ENCODE measurements at places on chromosomes 12 and 14. TPM values are rescaled to one million over a fixed set of nuclear protein-coding genes. Genes with fewer than 3 reads are reported as not detected.

The MIPOL1 gene
- 10.4 TPM for polyA plus RNA-seq

The FOS gene
- 42.5 TPM for polyA plus RNA-seq

The PTGER2 gene
- 6.3 TPM for polyA plus RNA-seq

GRCh38 chr14:64639340-64639821 lies 64.8 kb upstream of the PLEKHG3 start:
- DNase-seq, result no peak

DNA sequence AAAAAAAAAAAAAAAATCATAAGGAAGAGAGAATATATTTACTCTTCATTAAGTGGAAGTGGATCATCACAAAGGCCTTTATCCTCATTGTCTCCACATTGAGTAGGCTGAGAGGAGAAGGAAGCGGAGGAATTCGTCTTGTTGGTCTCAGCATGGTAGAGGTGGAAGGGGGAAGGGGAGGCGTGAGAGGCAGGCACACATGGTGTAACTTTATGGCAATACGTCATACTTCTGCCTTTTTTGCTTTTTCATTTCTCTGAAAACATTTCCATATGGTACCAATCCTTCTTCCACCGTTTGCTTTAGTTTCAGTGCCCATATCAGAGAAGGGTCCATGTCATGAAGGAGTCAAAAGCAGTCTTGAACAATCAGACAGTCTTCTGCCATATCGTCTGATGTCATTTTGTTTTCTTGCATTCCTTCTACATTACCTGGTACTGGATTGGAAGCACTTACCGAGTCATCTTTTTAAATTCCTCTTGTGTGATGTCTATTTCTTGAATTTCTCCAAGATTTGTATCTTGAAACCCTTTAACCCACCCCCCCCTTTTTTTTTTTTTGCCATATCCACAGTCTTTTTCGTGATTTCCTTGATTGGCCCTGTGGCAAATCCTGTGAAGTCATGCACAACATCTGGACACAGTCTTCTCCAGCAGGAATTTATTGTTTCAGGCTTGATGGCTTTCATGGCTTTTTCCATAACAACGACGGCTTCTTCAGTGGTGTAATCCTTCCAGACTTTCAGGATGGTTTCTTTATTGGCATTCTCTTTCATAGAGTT lies 8.9 kb downstream of the FUT8 start:
- no peak for DNase-seq

GRCh38 chr12:109029411-109029810 lies 8.5 kb upstream of the SVOP start:
- no peak for DNase-seq

DNA sequence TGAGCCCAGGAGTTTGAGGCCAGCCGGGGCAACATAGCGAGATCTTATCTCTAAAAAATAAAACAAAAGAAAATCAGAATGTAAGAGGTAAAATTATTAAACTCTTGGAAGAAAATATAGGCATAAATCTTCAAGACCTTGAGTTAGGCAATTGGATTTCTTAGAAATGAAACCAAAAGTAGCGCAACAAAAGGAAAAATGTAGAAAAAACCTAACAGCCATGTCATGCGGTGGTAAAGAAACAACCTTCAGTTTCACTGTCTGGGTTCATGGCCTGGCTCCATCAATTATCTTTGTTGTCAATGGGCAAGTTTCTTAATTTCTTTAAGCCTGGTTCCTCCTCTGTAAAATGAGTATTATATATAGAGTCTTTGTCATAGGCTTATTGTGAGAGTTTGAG lies 5.6 kb upstream of the GCH1 start:
- DNase-seq, result no peak

DNA sequence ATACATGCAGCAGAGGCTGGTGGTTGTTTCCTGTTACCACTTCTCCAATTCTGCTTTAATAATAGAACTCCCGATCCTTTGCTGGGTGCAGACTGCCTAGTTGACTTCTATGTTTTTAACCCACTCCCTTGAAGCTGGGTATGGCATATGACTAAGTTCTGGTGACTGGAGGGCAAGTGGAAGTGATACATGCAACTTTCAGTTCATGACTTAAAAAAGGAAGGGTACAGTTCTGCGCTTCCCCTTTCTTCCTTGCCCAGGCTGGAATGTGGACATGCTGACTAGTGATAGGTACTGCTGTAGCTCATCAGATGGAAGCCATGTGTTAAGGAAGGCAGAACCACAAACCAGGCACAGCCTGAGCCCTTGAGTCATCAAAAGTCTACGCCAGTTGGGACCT lies 2.4 kb upstream of the A2M start:
- no peak for DNase-seq

DNA sequence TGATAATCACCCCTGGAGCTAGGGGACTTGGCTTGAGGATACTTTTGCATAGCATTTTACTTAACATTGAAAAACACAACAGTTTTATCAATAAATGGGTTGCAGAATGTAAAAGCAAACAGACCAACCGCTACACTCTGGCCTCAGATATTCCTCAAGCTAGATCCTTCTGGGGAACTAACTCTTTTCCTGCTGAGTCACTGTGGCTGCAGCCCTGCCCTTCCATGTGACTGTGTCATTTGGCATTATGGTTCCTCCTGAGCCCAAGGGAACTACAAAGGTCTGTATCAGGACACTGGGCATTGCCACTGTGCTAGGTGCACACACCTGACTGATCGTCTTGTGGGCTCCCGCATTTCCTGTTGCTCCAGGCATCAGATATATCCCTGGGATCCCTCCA lies 56.6 kb downstream of the TTC9 start:
- DNase-seq, result no peak

GRCh38 chr12:33605757-33606156 lies 166.1 kb upstream of the SYT10 start:
- DNase-seq, result no peak

All from left renal cortex interstitium (tissue), 4 donors.